ENCODE measurements at places on chromosomes 13 and 19.

DNA sequence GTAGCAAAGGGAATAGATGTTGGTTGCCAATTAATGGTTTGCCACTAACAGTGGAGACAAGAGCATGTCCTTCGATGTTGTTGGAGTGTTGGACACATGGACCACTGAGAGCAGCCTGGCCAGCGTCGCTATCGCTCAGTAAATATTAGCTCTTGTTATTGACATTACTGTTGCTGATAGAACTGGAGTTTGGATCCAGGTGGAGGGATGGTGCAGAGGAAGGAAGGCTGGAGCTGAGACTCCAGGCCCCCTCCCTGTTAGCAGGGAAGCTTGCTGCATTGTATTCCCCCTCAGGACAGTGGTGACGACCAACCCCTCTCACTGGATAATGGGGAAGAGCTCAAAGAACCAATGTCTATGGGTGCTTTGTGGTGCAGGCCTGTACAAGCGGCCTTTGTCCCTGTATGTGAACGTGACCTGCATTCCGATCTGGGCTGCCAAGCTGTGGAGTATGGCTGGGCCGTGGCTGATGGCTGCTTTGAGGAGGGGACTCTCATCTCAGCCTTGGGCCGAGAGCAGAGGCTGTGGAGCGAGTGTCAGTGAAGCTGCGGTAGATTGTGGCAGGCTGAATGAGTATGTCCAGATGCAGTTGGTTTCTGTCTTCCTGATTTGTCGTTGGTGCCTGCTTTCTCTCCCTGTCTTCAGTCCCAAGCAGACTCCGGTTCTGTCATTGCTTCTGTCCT, 7.0 kb downstream of the CLASRP start:
- DNase-seq, result no peak

DNA sequence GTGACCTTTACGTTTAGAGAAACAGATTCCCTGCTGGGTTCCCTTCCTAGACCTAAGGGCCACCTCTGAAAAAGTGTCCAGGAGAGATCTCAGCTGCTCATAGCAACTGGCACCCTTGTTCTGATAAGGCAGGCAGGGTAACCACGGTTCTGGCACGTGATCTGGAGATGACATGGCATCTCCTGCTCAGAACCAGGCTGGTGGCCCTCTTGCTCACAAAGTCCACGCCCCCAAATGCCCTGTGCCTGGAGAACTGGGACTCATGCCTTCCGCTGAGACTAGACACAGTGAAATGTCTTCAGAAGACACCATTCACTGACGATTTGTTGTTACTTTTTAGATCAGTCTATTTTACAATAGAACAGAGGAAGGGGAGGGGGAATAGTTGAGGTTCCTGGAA, 174.1 kb downstream of the ZNF536 start:
- DNase-seq, result no peak

- no peak for DNase-seq
Observed at GRCh38 chr13:27797228-27797624, 4.9 kb downstream of the GSX1 start.

DNA sequence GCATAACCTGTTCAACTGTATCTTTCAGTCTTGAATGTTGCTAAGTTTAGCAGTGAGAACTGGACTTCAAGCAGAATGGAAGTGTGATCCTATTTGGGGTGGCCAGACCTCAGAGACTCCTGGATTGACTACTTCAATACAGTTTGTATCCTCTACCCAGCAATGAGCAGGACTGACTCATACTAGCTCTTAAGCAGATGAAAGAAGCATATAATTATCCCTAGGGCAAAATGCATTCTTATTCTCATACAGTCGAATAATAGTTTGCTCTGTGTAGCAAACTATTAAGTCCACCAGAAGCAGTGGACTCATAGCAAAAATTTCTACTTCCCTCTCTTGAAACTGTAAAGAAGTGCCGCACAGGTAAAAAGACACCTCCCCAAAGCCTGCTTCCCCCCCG, 46.4 kb upstream of the FAM216B start:
- DNase-seq, result no peak

GRCh38 chr19:13918726-13919411, 12.9 kb downstream of the CC2D1A start:
- DNase-seq, result no peak

GRCh38 chr19:6887316-6887715, at the start of gene ADGRE1:
TSS of gene ADGRE1 (plus strand) at chr19:6887579. CDS start at chr19:6887609, 30 bp downstream.
- no peak for DNase-seq

GRCh38 chr19:47609906-47610894, 1.3 kb downstream of the BICRA start:
- peak; percentile 27 for DNase-seq

DNA sequence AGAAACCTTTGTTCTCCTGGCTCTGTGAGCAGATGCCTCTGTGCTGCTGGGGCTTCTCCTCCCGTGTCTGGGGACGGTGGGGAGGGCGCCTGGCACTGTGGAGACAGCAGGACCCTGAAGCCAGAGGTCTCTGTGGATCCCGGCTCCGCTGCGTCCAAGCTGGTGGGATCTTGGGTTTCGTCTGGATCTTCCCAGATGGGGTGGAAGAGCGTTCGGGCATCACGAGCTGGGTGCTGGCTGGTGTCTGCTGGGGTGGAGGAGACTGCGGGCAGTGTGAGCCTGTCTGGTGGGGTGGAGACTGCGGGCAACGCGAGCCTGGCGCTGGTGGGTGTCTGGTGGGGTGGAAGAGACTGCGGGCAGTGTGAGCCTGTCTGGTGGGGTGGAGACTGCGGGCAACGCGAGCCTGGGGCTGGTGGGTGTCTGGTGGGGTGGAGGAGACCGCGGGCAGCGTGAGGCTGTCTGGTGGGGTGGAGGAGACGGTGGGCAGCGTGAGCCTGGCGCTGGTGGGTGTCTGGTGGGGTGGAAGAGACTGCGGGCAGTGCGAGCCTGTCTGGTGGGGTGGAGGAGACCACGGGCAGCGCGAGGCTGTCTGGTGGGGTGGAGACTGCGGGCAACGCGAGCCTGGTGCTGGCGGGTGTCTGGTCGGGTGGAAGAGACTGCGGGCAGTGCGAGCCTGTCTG, 5.6 kb downstream of the TEX29 start:
- DNase-seq, result no peak

GRCh38 chr13:102708991-102709390, 14.1 kb upstream of the METTL21C start:
- no peak for DNase-seq

- no peak for DNase-seq
Observed at GRCh38 chr13:97211300-97211699, 10.8 kb upstream of the MBNL2 start.

GRCh38 chr13:73092829-73093228, 34.0 kb downstream of the KLF5 start:
- no peak for DNase-seq

All from stimulated activated CD4-positive, alpha-beta T cell treated with anti-CD3 and anti-CD28 coated beads, TNF-alpha, amount 100 ng/mL, for 4 hours (primary cell).